Osteoblast (primary cell): ENCODE measurements at places on chromosomes 4 and X. TPM values are rescaled to one million over a fixed set of nuclear protein-coding genes. Genes with fewer than 3 reads are reported as not detected.

- H3K4me1 ChIP-seq: no peaks in the 10 kb centered on the region
- H3K27ac ChIP-seq: no peak overlapping the region
- no peaks in the 10 kb centered on the region for H3K27me3 ChIP-seq
- DNase-seq: no peak
- H3K4me3 ChIP-seq: no peak overlapping the region
- H3K36me3 ChIP-seq: no peaks in the 10 kb centered on the region
Observed at GRCh38 chr4:170256807-170257206, 167.1 kb upstream of the AADAT start.

DNA sequence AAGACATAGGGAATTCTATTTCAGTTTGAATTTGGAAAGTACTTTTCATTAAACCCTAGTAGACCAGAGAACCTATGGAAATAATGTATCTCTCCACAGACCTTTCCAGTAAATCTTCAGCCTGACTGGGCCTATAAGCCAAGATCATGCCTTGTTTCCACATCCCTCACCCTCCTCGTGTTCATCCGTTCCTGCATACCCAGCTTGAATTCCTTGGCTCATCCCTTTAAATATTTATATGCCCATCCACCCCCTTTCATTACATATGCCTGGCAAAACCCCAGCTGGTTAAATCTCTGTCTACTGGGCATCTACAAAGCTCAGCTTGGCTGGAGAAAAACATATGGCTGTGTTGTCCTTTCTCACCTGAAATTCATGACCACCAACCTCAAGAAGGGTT lies 32.4 kb downstream of the SLC2A9 start:
- no peaks in the 10 kb centered on the region for H3K36me3 ChIP-seq
- no peaks in the 10 kb centered on the region for H3K27me3 ChIP-seq
- H3K27ac ChIP-seq: no peak overlapping the region
- H3K4me1 ChIP-seq: no peaks in the 10 kb centered on the region
- DNase-seq: peak; percentile 8

DNA sequence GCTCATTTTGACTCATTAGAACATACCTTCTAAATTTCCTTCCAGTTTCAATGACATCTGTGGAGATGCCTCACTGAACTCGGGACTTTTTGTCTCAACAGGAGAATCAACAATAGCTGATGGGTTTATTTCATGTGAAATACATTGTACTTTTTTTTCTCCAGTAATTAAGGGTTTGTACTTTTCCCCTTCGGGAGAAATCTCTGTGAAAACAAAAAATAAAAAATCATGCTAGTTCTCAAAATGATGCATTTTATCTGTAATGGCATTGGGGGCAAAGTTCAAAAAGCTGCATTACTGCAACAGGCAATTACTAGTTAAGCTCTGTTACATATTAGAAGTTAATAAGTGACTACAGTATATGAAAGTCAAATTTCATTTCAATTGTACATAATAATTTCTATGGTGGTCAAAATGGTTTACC lies 167.3 kb upstream of the SH3RF1 start:
- no peak for DNase-seq
- no peak overlapping the region for H3K27ac ChIP-seq
- no peaks in the 10 kb centered on the region for H3K27me3 ChIP-seq

GRCh38 chr4:6658597-6659075 lies 18.2 kb downstream of the MRFAP1 start:
- peak overlapping the region; percentile 62 for H3K4me3 ChIP-seq
- H3K27me3 ChIP-seq: peaks cover 15% of the 10 kb centered on the region
- no peaks in the 10 kb centered on the region for H3K36me3 ChIP-seq
- peaks cover 9% of the 10 kb centered on the region for H3K4me1 ChIP-seq
- no peak for DNase-seq
- no peak overlapping the region for H3K27ac ChIP-seq

DNA sequence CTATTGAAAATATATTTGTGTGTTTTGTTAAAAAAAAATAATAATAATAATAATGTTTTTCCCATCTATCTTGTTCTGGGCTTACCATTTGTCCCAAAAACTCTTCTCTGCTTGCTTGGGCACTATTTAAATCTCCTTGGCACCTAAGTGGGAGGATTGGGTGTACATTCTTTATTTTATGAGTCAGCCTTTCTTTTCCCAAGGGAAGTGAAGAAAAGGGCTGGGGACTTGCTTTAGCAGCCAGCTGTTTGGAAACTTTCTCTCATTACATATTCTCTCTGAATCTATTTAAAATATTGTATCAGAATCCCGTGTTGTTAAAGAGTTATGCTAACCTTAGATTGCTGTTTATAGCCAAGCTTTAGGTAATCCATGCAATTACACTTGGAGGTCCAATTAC lies 2332.4 kb downstream of the ARAP2 start:
- no peaks in the 10 kb centered on the region for H3K4me1 ChIP-seq
- H3K4me3 ChIP-seq: no peak overlapping the region
- DNase-seq: no peak
- no peaks in the 10 kb centered on the region for H3K36me3 ChIP-seq
- no peaks in the 10 kb centered on the region for H3K27me3 ChIP-seq

DNA sequence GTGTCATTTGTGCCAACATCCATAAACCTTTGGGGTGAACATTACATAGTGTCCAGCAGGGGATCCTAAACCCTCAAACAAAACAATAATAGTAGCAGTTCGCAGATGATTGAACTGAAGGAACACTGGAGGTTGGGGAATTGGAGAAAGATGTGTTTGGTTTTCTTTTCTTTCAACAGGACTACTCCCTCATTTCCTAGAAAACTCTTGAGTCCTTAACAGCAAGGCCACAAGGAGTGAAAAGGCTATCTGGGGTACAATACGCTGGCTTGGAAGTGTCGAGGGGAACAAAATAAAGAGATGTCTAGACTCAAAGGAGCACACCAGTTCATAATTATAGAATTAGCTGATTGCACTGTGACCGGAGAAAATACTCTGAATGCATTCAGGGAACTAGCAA lies 72.1 kb downstream of the IDS start:
- no peaks in the 10 kb centered on the region for H3K4me1 ChIP-seq
- DNase-seq: peak; percentile 11
- H3K4me3 ChIP-seq: no peak overlapping the region
- H3K36me3 ChIP-seq: no peaks in the 10 kb centered on the region

DNA sequence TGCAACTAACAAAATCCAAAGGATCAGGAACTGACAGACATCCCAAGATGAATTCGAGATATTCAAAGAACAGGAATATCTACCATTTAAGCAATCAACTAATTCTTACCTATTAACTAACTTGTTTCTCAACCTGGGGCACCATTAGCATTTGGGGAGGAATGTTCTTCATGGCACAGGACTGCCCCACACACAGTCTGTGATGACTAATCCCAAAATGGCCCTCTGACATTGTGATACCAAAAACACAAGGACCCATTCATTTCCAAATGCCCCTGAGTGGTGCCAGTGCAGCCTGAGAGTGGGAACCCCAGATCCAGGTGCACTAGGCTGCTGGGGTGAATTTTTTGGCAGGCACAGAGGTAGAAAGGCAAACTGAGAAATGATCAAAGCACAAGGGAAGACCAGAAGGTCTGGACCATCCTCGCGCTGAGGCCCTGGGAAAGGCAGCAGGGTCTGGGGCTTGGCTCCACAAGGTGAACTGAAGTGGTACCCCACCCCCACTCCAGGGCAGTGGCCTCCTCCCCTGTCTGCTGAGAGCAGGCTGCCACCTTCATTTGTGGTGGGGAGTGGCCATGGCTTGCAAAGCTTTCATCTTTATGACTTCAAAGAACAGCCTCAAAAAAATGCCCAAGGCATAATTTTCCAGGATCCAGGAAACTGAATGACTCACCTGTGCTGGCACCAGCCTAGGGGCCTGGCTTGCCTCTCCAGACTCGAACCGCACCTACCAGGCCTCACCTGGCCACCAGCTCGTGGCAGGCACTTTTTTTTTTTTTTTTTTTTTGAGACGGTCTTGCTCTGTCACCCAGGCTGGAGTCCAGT lies 122.4 kb downstream of the BCOR start:
- no peaks in the 10 kb centered on the region for H3K36me3 ChIP-seq
- no peaks in the 10 kb centered on the region for H3K27me3 ChIP-seq
- H3K27ac ChIP-seq: no peak overlapping the region

DNA sequence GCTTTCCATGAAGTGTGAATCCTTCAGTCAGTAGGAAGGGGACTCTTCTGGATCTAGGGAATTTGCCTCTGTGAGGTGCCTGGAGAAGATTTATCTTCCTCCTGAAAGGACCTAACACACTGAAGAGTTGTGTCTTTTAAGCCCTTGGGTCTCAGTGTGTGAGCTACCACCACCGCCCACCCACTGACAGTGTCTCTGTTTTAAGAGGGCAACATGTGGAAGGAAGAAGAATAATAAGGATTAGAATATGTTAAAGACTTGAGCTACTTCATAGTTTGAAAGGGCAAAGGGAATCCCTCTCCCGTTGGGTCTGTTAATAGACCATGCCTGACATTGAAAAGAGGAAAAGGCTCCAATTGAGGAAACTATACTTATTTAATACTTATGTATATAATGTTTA lies 64.3 kb upstream of the TLR2 start:
- no peaks in the 10 kb centered on the region for H3K27me3 ChIP-seq
- no peak overlapping the region for H3K27ac ChIP-seq
- H3K36me3 ChIP-seq: peaks cover 14% of the 10 kb centered on the region
- no peak overlapping the region for H3K4me3 ChIP-seq
- DNase-seq: peak; percentile 72

DNA sequence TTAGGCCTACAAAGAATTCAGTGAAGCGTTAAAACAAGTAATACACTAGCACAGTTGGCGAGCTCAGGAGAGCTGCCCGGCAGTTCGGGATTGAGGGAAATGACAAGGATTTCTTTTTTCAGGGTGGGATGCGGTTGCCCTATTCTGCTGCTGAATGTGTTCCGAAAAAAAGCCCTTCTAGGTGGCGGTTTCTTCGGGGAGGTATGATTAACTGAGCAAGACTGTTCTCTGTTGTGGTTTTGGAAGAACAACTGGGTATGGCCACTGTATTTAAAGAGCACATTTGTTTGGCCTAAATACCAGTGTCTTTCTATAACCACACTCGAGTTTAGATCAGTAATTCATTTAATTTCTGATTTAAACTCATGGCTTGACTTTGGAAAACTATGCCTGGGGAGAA lies 459.7 kb upstream of the FAT1 start:
- DNase-seq: no peak
- H3K4me1 ChIP-seq: no peaks in the 10 kb centered on the region
- no peak overlapping the region for H3K27ac ChIP-seq

GRCh38 chr4:73918058-73918457 lies 48.9 kb downstream of the CXCL1 start:
- peak overlapping the region; percentile 83 for H3K27ac ChIP-seq
- H3K27me3 ChIP-seq: no peaks in the 10 kb centered on the region
- H3K4me1 ChIP-seq: peaks cover 20% of the 10 kb centered on the region
- H3K4me3 ChIP-seq: no peak overlapping the region

DNA sequence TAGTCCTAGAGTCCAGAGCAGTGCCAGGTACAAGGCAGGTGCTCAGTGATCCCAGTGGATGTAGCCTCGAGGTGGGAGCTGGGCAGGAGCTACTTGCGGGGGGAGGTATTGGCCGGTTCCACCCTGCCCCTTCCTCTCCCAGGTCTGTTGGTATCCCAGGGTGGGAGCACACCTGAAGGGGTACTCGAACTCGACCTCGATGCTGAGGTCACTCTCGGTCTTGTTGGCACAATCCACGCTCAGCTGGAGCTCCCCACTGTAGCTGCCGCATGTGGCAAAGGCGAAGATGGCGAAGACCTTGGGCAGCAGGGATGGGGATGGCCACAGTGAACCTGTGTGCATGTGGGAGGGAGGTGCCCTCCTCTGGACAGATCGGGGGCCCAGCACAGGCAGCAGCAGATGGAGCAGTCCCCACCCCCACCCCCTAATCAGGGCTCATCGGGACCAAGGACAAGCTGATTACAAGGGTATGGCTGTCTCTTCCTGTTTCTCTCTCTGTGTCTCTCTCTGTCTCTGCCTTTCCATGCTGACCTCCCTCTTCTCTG lies 2.4 kb downstream of the SYP start:
- no peaks in the 10 kb centered on the region for H3K36me3 ChIP-seq
- no peak overlapping the region for H3K27ac ChIP-seq
- peaks cover 4% of the 10 kb centered on the region for H3K27me3 ChIP-seq
- no peaks in the 10 kb centered on the region for H3K4me1 ChIP-seq
- peak; percentile 15 for DNase-seq

- H3K4me1 ChIP-seq: peaks cover 2% of the 10 kb centered on the region
- peak overlapping the region; percentile 89 for H3K4me3 ChIP-seq
- peaks cover 23% of the 10 kb centered on the region for H3K36me3 ChIP-seq
- peak overlapping the region; percentile 87 for H3K27ac ChIP-seq
- H3K27me3 ChIP-seq: no peaks in the 10 kb centered on the region
Observed at GRCh38 chrX:136880003-136880451, 498 bp downstream of the RBMX start.

DNA sequence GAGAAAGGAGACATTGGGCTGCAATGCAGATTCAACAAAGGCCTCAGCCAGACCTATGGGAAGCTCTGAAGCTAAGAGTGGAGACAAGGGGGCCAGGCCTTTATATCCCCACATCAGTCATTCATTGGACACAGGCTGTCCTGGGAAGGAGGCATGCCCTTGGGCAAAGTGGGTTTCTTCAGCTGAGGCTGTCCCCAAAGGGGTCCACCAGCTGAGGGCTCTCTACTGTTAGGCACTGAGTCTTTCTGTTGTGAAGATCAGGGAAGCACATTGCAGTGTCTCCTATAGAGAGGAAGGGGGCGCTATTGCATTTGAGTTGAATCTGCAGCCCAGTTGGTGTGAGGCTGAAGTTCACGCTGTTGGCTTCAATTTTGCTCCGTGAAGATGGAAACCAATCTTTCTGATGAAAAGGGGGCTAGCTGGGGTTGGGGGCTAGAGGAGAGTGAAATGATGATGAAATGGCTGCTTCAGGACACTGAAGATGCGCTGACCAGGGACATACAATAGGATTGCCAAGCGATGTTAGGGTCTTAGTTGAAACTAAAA lies 48.0 kb downstream of the SLC25A5 start:
- H3K27me3 ChIP-seq: no peaks in the 10 kb centered on the region
- H3K4me1 ChIP-seq: no peaks in the 10 kb centered on the region
- peak; percentile 85 for DNase-seq
- H3K4me3 ChIP-seq: no peak overlapping the region

GRCh38 chr4:159383562-159383931 lies 280.7 kb downstream of the RAPGEF2 start:
- no peak overlapping the region for H3K27ac ChIP-seq
- H3K4me3 ChIP-seq: no peak overlapping the region
- H3K36me3 ChIP-seq: no peaks in the 10 kb centered on the region
- no peak for DNase-seq
- H3K4me1 ChIP-seq: no peaks in the 10 kb centered on the region

IL21 gene
- total RNA-seq: not detected in 2 replicates

NMU gene
- not detected in 2 replicates for total RNA-seq

DKC1 gene
- total RNA-seq: 30.8 and 31.8 TPM in 2 replicates

HTT gene
- 44.5 and 65.1 TPM in 2 replicates for total RNA-seq

GPRIN3 gene
- under 0.01 and 0.29 TPM in 2 replicates for total RNA-seq

TMEM144 gene
- total RNA-seq: 6.8 and 8.0 TPM in 2 replicates

CLDN22 gene
- not detected in 2 replicates for total RNA-seq
